ENCODE measurements at places on chromosomes 7 and 10.

DNA sequence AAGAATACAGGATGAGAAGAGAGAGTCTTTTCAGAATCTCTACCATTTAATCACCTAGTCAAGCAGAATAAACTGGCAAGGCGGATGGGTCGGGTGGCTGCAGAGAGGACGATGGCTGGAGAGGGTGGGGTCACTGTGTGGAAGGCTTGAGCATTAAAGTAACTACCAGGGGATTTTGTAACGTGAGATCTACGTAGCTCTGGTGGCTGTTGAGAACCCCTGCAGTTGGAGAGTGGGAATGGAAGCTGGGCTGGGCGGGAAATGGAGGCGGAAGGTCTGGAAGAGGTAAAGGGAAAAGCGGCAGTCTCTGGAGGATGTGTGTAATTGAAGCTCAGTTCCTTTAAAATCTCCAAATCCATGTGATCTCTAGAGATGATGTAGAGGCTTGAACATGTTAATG lies 135.0 kb downstream of the GATA3 start:
- no peak for DNase-seq

- DNase-seq = peak; percentile 81
These were observed at the start of gene COX19 for GRCh38 chr7:974820-975681. Gene COX19 (minus strand): TSS chr7:975549. CDS start chr7:975509, 40 bp downstream.

- no peak for DNase-seq
These were observed 41.1 kb upstream of the CPN1 start for GRCh38 chr10:100122780-100123179.

GRCh38 chr10:6570893-6571292 lies 9.2 kb downstream of the PRKCQ start:
- no peak for DNase-seq

DNA sequence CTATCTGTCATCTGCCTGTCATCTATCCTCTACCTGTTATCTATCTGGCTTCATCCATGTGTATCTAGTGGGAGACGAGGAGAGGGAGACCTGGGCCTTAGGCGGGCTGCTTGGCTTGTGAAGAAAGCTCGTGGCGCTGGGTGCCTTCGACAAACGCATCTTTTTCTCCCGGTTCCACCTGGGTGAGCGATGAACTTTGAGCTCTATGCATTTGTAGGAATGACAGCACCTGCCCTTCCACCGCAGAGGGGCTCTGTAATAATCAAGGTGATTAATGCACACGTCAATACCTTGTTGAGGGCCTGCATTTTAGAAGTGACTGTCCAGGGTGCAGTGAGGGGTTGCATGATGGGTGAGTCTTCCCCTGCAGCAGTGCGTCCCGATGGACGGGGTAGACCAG lies 2.6 kb upstream of the VIPR2 start:
- no peak for DNase-seq

DNA sequence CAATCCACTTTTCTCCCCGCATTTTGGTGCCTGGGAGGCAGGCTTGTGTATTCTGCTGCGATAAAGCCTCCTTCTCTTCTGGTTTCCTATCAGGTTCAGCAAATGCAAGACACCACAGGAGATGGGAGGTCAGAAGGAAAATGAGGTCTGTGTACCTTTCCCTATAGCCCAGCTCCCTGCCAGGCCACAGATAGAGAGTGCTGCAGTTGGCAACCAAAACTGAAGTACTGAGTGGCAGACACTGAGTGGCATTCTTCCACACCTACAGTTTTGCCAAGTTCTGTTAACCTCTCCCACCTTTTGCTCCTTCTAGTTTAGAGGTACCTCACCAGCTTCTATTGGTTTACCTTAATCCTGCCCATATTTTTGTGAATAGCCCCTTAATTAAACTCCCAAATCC lies 948.4 kb downstream of the SORCS1 start:
- no peak for DNase-seq

DNA sequence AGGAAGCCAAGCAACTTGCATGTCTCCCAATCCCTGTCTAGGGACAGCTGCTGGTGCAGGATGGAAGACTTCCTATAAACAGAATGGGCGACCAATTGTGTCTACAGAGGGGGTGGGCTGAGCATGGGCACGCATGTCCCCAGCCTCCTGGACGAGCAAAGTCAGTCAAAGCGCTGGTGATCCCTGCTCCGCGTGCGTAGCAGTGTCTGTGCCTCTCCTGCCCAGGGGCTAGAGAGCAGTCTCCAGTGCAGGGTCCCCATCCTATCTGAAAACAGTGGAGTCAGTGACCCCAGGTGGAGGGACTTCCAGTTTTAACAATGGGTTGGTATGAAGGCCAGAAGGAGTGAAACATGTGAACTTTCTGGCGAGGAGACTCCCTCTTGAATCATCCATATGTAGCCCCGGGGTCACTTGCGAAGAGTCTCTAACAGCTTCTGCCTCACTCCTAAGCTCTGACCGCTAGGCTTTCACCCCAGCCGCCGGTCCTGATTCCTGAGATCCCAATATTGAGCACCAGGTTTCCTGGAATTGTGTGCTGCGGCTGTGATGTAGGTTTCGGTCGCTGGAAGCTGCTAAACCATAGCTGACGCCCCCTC lies 714 bp upstream of the CASP2 start:
- DNase-seq = no peak

DNA sequence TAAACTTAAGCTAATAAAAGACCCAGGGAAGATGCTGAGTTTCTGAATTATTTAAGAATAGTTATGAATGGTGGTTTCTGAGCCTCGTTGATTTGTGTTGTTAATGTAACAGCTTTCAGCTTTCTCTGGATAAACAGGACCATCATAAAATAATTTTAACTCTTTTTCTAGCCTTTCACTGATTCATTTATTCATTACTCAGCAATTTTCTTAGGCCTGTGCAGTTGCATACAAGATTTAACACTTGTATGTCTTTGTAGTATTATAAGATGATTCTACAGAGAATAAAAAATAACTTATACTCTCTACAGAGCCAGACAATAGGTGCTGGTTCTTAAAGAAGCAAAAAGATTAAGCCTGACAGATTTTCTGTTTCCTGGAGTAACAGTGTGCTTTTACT lies 29.3 kb downstream of the TMEM196 start:
- DNase-seq = no peak

- no peak for DNase-seq
These were observed 31.3 kb downstream of the PLAC9 start for GRCh38 chr10:80163741-80164341.

DNA sequence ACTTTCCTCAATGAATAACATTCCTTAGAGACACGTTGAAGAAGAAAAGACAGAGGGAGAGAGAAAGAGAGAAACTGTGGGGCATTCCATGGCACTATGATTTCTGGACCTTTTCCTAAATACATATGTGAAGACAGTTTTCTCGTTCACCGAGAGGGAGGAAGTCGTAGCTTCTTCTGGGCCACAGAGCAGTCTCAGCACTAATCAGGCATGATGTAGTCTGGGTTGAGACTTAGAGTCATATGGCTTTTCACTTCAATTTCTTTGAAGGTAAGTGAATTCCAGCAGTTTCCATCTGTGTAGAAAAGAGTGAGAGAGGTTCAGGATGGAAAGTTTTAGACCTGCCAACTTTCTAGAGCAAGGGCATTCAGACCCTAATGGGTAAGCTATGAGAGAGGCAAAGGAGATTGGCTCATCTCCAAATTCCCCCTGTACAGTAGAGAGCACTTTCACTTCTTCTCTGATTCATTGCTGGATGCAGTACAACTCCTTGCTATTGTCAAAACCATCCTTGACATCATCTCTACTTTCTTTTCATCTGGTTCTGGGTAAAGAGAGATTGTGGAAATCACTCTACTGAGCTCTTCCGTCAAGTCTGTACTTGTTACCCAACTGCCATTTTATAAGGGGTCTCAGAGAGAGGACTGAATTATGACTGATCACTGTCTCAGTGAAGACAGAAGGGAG lies 31.5 kb upstream of the OR9A4 start:
- no peak for DNase-seq
